ENCODE measurements at places on chromosomes 11 and 22.

- DNase-seq, result no peak
These were observed 109.5 kb downstream of the RASSF10 start for GRCh38 chr11:13118650-13119049.

- no peak for DNase-seq
These were observed 16.5 kb upstream of the CSTF3 start for GRCh38 chr11:33177676-33178336.

GRCh38 chr11:132142554-132142953 is 772.1 kb downstream of the NTM start:
- DNase-seq, result no peak

DNA sequence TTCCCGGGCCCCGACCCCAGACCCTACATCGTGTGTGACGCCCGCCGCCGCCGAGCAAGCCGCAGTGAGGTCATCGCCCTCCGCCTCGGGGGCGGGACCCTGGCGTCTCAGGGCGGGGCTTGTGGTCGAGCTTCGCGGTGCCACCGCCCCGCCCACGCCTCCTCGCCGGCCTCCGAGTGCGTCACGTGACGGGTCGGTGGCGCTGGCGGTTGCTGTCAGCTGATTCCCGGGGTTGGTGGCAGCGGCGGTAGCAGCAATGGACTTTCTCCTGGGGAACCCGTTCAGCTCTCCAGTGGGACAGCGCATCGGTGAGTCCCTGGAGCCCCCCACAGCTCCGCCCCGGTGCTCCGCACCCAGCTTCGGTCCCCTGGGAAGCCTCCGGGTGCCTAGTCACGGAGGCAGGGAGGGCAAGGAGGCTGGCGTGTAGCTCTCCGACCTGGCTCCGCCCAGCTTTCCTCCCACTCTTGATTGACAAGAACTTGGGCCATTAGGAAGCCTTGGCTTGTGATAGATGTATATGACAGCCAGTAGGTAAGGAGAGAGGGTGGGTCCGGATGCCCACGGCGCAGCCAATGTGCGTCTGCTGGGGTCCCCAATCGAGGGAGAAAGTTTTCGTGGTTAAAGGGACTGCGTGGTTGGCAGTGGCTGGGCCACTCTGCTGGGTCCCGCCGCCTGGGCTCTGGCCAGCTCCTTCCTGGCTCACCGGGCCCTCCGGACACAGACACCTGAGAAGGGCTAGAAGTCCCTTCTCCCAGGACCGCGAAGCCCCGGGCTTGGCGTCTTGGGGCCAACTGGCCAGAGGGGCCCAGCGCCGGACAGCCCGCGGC is at the start of gene TOM1:
TOM1 (plus strand) TSS at position 222 of the 827 bp plus-strand sequence; CDS start at position 257, 35 bp downstream.
- DNase-seq, result peak; percentile 98

DNA sequence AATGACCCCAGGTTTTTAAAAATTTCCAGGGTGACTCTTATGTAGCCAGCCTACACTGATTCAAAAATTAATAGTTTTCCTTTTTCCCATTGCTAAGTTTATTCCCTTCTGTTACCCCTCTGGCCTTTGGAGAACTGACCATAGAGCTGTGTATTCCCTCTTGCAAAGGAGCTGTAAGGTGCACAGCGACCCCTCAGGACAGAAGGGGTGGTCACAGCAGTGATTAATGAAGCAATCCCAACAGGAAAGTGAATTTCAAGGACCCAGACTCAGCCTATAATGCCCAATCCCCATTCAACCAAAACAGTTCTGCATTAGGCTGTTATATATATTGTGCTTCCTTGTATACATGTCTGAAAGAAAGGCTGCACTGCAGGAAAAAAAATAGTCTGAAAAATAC is 147.1 kb downstream of the WT1 start:
- DNase-seq, result no peak

GRCh38 chr22:20131859-20132685 is 468 bp downstream of the ZDHHC8 start:
- peak; percentile 52 for DNase-seq

- no peak for DNase-seq
These were observed 115.5 kb upstream of the ISX start for GRCh38 chr22:34950489-34950888.

GRCh38 chr11:2709429-2709828 is 9.6 kb upstream of the KCNQ1OT1 start:
- no peak for DNase-seq

DNA sequence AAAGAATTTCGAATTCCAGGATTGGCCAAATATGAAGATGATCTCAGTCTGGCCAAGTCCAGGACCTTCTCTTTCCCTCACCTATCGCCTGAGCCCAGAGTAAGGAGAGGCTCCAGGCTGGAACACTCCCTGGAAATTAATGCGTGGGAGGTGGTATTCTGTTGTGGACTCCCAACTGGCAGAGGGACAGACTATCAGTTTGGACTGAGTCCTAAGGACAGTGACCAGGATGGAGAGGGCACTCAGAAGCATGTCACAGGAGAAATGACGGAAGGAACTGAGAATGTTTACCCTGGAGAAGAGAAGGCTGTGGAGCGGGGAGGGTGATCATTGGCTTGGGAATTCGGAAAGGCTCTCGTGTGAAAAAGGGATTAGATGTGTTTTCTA is 84.4 kb downstream of the RPL27A start:
- DNase-seq, result no peak
